Keratinocyte (primary cell): ENCODE measurements at places on chromosomes 12 and 14.

DNA sequence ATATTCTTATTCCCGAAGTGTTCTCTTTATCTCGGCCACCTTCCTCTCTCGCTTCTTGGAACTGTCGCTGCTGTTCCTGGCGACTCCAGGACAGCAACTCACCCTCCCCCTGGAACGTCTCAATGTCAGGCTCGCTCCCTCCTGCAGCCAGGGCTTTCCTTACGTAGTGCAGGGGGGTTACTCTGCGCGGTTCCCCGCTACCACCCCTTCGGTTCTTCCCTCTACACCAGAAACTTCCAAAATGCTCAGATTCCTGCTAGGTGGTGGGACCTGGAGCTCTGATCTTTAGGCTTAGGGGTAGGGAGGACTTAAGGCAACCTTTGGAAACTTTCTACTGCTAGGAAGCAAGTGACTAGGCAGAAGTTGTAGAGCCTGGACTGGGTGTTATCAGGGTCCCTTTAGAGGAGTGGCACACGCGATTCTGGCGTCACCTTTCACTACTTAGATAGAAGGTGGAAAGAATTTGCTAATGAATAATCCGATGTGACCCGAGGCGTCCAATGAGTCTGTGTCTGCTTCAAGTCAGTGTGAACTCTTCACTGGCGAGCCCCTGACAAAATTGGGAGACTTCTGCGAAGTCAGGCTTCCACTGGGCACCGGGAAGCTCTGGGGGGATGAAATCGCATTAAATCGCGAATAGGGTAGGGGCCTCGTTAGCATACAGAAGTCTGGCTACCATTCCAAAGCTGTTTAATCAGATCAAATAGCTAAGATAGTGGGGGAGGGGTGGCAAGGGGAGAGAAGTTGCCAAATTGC lies 900 bp upstream of the DPF3 start:
- H3K4me1 ChIP-seq: peaks cover 22% of the 10 kb centered on the region
- H3K36me3 ChIP-seq: no peaks in the 10 kb centered on the region
- peaks cover 24% of the 10 kb centered on the region for H3K27me3 ChIP-seq
- H3K4me3 ChIP-seq: peak overlapping the region; percentile 99
- H3K27ac ChIP-seq: no peak overlapping the region
- DNase-seq: no peak

GRCh38 chr14:91364524-91365270 lies 52.9 kb downstream of the CCDC88C start:
- H3K4me3 ChIP-seq: no peak overlapping the region
- H3K4me1 ChIP-seq: peaks cover 18% of the 10 kb centered on the region
- no peaks in the 10 kb centered on the region for H3K36me3 ChIP-seq
- no peaks in the 10 kb centered on the region for H3K27me3 ChIP-seq
- DNase-seq: no peak
- H3K27ac ChIP-seq: no peak overlapping the region

GRCh38 chr12:89546151-89546550 lies 20.3 kb upstream of the POC1B start:
- H3K36me3 ChIP-seq: no peaks in the 10 kb centered on the region
- no peak for DNase-seq
- H3K27me3 ChIP-seq: no peaks in the 10 kb centered on the region
- H3K4me1 ChIP-seq: peaks cover 5% of the 10 kb centered on the region
- H3K27ac ChIP-seq: no peak overlapping the region
- H3K4me3 ChIP-seq: no peak overlapping the region

- no peaks in the 10 kb centered on the region for H3K36me3 ChIP-seq
- H3K4me3 ChIP-seq: no peak overlapping the region
- DNase-seq: no peak
- no peaks in the 10 kb centered on the region for H3K27me3 ChIP-seq
- no peak overlapping the region for H3K27ac ChIP-seq
Measured at GRCh38 chr12:114041590-114041989, 75.5 kb upstream of the RBM19 start.

DNA sequence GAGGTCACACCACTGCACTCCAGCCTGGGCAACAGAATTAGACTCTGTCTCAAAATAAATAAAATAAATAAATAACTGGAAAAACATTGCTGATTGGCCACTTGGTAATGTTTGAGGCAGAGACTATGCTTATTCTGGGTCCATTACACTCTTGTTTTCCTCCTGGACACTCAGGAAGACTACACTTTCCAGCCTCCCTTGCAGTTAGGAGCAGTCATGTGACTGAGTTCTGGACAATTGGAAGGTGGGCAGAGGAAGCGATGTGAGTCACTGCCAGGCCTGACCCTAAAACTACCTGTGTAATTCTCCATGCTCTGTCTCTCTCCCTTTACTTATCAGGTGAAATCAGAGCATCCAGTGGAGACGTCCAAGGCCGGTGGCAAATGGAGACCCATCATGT lies 74.4 kb downstream of the VCPKMT start:
- DNase-seq: no peak
- H3K36me3 ChIP-seq: no peaks in the 10 kb centered on the region
- no peak overlapping the region for H3K4me3 ChIP-seq

DNA sequence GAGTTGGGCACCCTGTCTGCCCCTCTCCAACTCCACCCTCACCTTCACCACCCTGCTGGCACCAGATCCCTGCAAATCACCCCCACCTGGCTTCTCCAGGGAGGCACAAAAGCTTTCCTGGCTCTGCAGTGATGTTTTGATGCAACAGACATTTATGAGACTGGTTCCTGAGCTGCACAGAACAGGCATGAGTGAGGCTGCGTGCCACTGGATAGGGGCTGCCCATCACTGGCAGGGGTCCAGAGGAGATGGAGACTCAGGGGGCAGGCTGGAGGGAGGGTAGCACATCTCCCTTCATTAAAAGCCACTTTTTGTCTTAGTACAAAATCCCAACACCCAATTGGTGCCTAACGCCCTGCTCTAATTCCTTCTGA lies 17.3 kb upstream of the ZDHHC22 start:
- peaks cover 14% of the 10 kb centered on the region for H3K27me3 ChIP-seq
- no peaks in the 10 kb centered on the region for H3K36me3 ChIP-seq
- H3K27ac ChIP-seq: no peak overlapping the region
- DNase-seq: no peak
- H3K4me3 ChIP-seq: no peak overlapping the region
- H3K4me1 ChIP-seq: peaks cover 4% of the 10 kb centered on the region

- H3K4me1 ChIP-seq: no peaks in the 10 kb centered on the region
- no peak overlapping the region for H3K4me3 ChIP-seq
- H3K27me3 ChIP-seq: no peaks in the 10 kb centered on the region
- no peaks in the 10 kb centered on the region for H3K36me3 ChIP-seq
- H3K27ac ChIP-seq: no peak overlapping the region
Measured at GRCh38 chr12:8876887-8877286, 37.4 kb upstream of the PHC1 start.

- H3K4me3 ChIP-seq: no peak overlapping the region
- DNase-seq: no peak
- H3K27ac ChIP-seq: no peak overlapping the region
- no peaks in the 10 kb centered on the region for H3K27me3 ChIP-seq
Measured at GRCh38 chr14:103819503-103820307, 27.7 kb downstream of the PPP1R13B start.

- H3K4me1 ChIP-seq: no peaks in the 10 kb centered on the region
- H3K36me3 ChIP-seq: no peaks in the 10 kb centered on the region
- DNase-seq: no peak
- H3K27me3 ChIP-seq: no peaks in the 10 kb centered on the region
- no peak overlapping the region for H3K27ac ChIP-seq
Measured at GRCh38 chr12:61765926-61766325, 494.3 kb upstream of the USP15 start.

DNA sequence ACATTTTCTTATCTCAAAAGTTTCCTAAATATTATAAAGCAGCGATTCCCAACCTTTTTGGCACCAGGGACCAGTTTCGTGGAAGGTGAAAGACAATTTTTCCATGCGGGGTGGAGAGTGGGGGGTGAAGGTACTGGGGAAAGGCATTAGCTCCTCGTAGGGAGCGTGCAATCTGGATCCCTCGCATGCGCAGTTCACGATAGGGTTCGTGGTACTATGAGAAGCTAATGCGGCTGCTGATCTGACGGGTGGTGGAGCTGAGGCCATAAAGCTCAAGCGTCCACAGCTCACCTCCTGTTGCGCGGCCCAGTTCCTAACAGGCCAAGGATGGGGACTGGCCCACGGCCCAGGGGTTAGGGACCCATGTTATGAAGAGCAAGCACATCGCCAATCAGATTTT lies 29.9 kb downstream of the NEUROD4 start:
- H3K27me3 ChIP-seq: no peaks in the 10 kb centered on the region
- no peak overlapping the region for H3K27ac ChIP-seq
- no peaks in the 10 kb centered on the region for H3K36me3 ChIP-seq
- no peak for DNase-seq
